ENCODE measurements at places on chromosomes 3 and 15. TPM values are rescaled to one million over a fixed set of nuclear protein-coding genes. Genes with fewer than 3 reads are reported as not detected.

The TFG gene
- 71.9 TPM for total RNA-seq

The PTPRG gene
- total RNA-seq, result 150 TPM

The DPPA4 gene
- total RNA-seq, result not detected

The ROPN1B gene
- total RNA-seq, result 0.48 TPM

The ARHGEF26 gene
- total RNA-seq, result 16.4 TPM

The DISP2 gene
- 0.49 TPM for total RNA-seq

The DOCK3 gene
- 0.97 TPM for total RNA-seq

The MUSTN1 gene
- total RNA-seq, result 56.8 TPM

The UCN2 gene
- total RNA-seq, result not detected

The HIGD2B gene
- total RNA-seq, result not detected

The MAN2C1 gene
- 257 TPM for total RNA-seq

The C2CD4B gene
- 4.4 TPM for total RNA-seq

The CLDN18 gene
- total RNA-seq, result not detected

GRCh38 chr3:151135541-151136337, 50.3 kb downstream of the MED12L start:
- DNase-seq, result no peak

GRCh38 chr3:139230391-139230790, 113.4 kb upstream of the MRPS22 start:
- DNase-seq, result no peak

DNA sequence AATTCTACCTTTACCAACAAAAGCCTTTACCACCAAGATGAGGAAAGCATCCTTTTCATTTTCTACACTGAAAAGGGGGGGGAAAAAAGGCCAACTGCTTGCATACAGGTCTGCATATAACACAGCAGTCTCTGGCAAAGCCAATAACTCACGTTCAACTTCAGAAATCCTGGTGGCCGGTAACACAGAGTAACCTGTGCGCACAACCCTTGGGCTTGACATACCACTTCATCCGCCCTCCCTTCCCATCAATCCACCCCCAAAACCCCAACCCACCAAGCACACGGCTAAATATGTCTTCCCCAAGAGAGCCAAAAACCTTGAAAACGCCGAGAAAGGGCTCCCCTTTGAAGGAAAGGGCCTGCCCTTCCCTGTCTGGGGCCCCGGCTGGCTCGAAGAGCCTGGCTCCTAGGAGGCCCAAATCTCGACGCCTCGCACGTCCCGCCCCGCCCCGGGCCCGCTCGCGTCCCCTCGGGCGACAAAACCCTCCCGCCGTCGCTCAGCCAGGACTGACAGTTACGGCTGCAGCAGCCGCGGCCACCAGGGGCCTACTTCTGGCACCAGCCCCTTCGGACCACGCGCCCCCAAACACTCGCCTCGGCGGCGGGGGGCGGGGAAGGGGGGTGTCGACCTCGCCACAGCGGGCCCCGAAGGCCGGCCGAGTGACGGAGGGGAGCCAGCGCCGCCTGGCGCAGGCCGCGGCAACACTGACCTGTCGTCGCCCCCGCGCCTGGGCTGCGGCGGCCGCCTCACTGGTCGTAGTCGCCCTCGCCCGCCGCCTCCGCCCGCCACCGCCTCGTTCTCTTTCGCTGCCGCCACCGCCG, 835 bp downstream of the UBE3A start:
- peak; percentile 89 for DNase-seq

DNA sequence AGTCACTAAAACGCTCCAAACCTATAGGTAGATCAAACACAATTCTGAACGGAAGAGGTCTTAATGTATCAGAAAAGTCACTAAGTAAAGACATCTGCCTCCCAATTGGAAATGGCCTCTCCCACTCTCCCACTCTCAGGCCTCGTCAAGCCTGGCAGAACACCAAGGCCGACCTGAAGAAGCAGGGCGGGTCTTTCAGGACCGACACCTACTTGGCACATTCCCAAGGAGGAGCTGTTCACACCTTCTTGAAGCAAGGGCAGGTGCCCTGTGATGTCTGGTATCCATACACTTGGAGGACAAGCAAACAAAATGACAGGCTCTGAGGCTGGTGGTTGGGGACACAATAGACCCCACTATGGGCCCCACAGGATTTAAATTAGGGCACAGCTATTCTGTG, 30.0 kb downstream of the XXYLT1 start:
- no peak for DNase-seq

DNA sequence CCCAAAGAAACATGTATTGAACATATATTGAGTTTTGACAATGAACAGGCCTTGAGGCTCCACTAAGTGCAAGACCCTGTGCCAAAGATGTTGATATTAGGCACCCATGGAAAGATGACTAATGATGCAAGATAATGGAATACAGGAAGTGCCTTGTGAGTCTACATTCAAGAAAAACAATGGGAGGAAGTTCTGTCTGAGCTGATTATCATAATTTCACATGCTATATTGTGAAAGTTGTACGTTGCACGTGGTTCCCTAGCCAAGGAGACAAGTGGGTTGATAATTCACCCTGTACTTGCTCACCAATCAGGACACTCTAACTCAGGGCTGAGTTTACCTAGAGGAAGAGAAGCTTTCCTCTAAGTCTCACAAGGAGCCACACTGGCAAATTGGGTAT, 186.9 kb upstream of the STAC start:
- DNase-seq, result no peak

- no peak for DNase-seq
Observed at GRCh38 chr3:143242101-143242500, 122.5 kb downstream of the CHST2 start.

DNA sequence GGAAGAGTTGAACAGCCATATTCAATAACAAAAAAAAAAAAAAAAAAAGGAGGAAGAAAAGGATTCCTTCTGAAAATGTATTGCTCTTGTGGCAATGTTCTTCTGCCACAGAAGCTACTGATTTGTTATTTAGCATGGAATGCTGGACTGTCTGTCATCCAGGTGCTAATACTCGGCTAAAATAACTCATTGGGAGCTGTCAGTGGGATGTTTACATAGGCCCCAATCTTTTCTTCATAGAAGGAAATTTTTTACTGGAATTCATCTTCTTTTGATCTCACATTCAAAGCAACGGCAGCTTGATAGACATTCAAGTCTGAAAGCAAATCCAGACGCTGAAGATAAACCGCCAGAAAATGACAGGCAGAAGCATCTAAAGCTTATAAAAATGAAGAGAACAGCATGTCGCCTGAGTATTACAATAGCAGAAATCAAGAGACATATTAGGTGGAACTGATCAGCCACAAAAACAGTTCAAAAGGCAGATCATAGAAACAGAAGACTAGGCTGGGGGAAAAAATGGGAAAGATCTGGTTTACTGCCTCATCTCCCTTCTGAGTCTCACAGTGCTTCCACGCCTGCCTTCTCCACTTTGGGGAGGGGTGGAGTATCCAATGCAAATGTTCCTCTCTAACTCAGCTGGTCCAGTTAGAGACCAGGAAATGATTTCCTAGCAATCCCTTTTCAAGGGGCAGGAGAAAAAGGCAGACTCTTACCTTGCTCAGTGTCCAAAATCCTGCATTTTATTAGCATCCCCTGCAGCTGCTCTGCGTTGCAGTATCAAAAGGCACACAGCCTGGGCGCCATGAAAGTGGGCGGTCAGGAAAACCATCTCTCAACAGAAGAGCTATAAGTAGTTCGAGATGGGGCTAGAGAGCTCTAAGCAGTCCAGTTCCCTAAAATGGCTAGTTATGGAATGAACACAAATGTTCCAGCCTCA, 451.9 kb downstream of the FOXP1 start:
- DNase-seq, result no peak

GRCh38 chr3:50170689-50171088, 15.6 kb downstream of the SEMA3F start:
- DNase-seq, result no peak

- DNase-seq, result peak; percentile 50
Observed at GRCh38 chr3:3800080-3800455, 837 bp downstream of the LRRN1 start.

GRCh38 chr15:98070137-98070536, 109.6 kb downstream of the ARRDC4 start:
- no peak for DNase-seq

DNA sequence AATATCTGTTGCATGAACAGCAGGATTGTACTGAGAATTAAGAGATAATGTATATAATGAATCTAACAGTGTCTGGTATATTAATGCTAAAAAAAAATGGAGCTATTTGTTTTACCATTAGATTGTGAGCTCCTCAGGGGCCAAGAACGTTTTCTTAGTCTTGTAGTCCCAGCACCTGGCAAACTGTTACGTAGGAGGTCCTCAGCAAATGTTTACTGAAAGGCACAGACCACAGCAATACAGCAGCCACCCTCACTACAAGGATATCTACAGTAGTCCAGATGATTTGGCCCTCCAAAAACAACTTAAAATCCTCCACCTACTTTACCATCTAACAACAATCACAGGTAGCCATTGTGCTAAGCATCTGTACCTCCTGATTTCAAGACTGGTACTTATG, 59.7 kb downstream of the MSL2 start:
- no peak for DNase-seq

GRCh38 chr3:187648177-187648576, 22.0 kb downstream of the SST start:
- DNase-seq, result no peak

DNA sequence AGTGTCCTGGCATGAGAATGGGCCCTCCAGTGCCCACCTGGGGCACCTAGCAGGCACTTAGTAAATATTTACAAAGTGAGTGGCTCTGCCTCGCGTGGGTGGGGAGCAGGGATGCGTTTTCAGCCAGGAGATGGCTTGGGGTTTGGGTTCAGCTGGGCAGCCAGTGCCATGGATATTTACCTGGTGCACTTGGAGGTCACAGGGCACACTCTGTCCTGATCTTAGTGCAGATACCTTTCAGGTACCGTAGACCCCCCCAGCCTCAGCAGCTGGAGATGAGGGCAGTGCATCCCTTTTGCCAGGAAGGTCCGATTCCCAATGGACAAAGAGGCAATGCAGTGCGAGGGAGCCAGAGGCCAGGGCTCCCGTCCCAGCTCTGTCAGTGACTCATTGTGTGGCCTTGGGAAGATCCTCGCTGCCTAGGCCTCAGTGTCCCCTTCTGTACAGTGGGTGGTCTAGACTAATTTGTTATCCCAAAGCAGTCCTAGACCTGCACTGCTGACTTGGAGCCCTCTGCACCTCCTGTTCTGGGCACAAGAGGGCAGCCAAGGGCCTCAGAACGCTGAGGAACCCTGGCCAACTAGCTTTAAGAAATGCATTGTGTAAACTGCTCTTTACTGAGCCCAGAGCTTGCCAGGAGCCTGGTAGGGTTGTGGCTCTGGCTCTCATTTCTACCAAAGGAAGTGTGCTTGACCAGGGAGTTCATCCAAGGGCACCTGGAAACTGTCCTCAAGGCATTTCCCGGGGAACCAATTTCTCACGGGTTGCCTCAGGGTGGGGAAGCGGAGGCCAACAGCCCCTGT, 16.0 kb downstream of the HDAC11 start:
- DNase-seq, result peak; percentile 91

- DNase-seq, result no peak
Observed at GRCh38 chr3:67362686-67363085, 291.7 kb downstream of the SUCLG2 start.

DNA sequence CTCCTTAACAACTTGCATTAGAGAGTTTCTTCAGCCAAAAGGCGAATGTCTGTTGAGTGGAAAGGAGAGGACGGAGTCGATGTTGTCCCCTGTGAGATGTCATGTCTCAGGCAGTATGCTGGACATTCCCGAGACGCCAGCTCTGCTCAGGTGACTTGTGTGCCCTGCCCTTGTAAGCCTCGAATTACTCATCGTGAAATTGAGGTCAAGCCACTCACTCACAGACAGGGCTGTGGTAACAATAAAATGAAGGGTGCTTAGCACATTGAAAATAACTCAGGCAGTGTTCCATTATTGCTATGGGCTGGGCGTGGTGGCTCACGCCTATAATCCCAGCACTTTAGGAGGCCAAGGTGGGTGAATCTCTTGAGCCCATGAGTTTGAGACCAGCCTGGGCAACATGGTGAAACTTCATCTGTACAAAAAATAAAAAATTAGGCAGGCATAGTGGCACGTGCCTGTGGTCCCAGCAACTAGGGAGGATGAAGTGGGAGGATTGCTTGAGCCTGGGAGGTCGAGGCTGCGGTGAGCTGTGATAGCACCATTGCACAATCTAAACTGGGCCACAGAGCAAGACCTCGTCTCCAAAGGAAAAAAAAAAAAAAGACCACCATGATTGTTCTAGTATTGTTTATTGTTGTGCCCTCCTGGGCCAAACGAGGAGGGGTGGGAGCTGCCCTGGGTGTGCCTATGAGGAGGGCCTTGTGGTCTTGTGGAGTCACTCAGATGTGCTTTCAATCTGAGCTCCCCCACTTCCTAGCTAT, 214.4 kb downstream of the THSD4 start:
- no peak for DNase-seq
